ENCODE measurements at places on chromosomes 11 and 22.
A peak's percentile ranks its signal among the peaks of the same experiment; 100 is the strongest.

- no peak for DNase-seq
Measured at GRCh38 chr11:44368886-44369285, 58.9 kb upstream of the ALX4 start.

DNA sequence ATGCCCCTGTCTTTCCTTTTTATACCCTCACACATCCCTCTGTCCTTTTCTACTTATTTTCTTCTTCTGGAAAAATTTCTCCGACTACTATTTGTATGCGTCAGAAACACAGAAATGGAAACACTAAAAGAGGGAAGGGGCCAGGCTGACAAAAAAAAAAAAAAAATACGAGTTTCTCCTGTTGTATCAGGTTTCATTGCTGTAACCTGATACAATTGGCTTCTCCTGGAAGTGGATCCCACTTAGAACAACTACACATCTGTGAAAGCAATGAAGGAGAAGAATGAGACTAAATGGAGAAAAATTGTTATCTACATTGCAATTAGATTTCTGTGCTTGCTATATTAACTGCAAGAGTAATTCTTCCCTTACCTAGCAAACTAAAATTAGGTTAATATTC lies 393.9 kb downstream of the GUCY1A2 start:
- no peak for DNase-seq

DNA sequence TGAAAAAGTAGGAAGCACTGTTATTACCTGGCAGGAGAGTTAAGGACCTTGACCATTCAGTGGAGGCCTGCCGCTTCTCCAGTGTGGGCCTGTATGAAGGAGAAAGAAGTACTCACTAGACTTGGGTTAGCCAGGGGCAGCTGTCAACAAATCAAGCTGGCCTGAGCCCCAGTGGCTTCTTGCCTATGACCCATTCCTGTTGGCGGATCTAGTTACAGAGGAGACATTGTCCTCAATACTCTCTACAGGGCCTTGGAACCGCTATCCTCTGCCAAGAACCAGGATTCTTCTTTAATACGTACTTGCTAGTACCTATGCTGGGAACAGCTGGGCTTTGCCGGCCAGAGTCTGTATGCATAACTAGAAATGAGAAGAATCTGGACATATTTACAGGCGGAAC lies 68.1 kb downstream of the ALX4 start:
- no peak for DNase-seq

DNA sequence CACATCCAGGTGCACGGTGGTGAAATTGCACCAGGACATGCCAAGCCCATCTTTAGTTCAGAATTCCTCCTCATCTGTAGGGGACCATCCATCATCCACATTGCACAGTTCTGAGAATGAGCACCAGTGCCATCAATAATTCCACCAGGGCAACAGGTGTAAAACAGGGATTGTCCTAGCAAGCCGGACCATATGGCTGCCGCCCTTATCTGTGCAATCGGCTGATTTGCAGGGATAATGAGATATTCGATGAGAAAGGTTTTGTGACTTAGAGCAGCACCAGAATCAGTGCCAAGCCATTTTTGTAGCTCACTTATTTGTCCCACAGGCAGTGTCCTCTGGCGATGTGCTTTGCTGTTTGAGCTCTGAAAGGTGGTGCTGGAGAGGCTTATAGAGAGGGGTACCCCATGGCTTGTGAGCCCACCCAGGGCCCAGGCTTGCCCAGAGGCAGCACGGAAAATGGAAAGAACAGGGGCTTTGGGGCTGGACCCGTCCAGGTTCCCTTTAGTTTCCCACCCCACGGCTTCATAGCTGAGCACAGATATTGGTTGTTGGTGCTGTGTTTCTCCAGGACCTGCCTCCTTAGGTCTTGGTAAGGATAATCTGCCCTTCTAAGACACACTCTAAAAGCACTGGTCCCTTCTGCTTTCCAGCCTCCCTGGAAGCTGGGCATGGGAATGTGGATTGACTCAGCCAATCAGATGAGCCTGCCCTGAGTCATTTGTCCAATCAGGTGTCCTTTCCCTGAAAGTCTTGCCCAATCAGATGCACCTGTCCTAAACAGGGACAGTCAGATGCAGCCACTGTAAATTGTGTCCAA lies 84.0 kb upstream of the SHANK2 start:
- no peak for DNase-seq

GRCh38 chr22:27466778-27467438 lies 334.6 kb downstream of the MN1 start:
- DNase-seq = no peak

GRCh38 chr11:68141246-68142027 lies 20.2 kb upstream of the CHKA start:
- no peak for DNase-seq

- no peak for DNase-seq
Measured at GRCh38 chr11:8650401-8650990, 32.0 kb downstream of the TRIM66 start.

GRCh38 chr11:40716344-40717130 lies 742.9 kb downstream of the LRRC4C start:
- no peak for DNase-seq

DNA sequence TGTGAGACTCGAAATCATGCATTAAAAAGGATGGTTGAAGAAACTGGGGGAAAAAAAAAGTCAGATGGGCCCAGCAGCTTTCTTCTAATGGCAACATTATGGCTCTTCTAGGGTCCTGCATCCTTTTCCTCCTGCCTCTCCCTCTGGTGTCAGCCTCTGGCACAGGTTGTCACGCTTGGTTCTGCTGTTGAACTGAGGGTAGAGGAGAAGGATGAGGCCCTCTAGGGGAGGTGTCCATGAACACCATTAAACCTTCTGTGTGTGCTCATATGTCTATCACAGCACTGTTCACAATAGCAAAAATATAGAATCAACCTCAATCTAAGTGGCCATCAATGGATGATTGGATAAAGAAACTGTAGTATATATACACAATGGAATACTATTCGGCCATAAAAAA lies 36.0 kb downstream of the BUD13 start:
- DNase-seq = no peak

DNA sequence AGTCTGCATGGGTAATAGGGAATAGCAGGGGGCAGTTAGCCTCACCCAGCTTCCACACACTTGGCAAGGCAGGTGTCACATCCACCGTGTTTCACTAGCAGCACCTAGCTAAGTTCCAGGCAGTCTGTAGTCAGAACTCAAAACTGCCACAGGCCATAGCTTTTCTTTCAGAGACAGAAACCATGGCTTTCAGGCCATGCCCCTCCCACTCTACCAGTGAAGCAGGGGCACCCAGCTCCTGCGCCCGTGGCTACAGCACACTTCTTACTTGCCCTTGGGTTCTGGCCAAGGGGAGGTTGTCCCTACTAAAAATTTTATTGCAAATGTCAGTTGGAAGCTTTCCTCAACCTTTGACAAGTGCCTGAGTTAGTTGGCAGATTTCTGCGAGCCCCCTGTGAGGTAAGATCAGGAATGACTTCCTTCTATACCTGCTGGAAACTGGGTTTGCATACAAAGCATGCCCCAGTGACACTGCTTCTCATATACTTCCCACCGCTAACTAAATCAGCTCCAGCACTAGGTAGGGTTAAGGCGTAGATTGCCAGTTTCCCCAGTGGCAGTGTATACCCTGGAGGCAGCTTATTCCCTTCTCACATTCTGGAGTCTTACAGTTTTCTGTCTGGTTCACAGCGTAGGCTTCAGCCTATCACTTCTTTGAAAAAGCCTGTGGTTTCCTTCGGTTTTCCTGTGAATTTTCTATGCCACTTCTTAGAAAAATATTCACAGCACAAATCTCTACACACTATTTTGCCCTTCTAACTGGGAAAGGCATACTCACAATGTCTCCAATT lies 139.0 kb upstream of the LUZP2 start:
- no peak for DNase-seq

- DNase-seq = no peak
Measured at GRCh38 chr22:39242595-39243438, 2.0 kb downstream of the PDGFB start.

GRCh38 chr22:23219822-23220484 lies 39.6 kb downstream of the BCR start:
- peak; percentile 50 for DNase-seq

DNA sequence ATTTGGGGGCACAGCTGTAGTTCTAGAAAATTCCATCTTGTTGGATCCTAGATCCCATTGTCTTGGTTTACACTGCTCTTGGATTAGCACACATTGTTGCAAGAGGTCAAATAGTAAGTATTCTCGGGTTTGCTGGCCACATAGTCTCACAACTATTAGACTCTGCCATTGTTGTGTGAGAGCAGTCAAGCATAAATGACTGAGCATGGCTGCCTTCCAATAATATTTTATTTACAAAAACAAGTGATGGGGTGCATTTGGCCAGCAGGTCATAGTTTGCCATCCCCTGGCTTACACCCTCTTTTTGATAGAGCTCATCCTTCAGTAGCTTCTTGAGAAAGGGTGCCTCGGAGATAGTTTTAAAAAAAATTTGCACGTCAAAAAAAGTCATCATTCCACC lies 77.9 kb upstream of the ALX4 start:
- no peak for DNase-seq

GRCh38 chr11:8732748-8733241 lies 50.2 kb downstream of the RPL27A start:
- no peak for DNase-seq

- no peak for DNase-seq
Measured at GRCh38 chr22:33591946-33592345, 328.3 kb downstream of the LARGE1 start.

GRCh38 chr22:43627485-43628213 lies 184.5 kb downstream of the EFCAB6 start:
- DNase-seq = no peak

- DNase-seq = no peak
Measured at GRCh38 chr11:82305123-82305522, 428.5 kb downstream of the FAM181B start.

- DNase-seq = no peak
Measured at GRCh38 chr11:63841554-63841953, 2.6 kb downstream of the MARK2 start.
